ENCODE measurements at places on chromosomes 3 and 15.

DNA sequence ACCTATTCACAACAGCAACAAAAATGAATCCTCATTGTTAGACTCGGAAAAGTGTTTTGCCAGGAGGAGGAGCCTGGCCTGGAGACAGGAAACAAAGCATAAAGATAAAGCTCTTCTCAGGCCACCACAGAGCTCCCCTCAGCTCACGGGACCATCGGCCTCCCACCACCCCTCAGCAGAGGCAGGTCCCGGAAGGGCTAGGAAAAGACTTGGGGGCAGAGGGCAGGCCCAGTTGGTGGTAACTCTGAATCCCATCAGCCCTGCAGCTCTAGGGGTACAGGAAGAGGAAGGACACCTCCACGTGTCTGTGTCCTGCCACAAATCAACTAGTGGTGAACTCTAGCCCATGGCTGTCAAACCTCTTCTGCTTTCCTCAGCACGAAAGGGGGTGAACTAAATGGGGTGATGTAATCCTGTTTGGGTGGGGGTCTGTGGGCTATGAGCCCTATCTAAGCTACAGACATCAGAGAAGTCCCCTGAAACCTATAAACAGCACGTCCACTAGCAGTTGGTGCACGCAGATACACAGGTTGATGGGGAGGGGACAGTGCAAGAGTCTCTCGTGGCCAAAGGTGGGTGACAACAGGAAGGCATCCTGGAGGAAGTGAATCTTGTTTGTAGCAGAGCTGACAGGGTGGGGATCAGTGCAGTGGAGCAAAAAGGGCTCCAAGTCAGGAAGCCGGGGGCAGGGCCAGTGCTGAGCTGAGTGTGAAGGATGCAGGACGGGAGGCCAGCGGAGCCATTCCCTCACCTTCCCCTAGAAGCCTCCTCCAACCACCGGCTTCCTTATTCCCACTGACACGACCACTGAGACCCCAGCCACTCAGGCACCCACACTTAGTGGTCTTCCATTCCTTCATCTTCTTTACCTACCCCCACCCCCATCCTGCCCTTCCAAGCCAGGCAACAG is 111.1 kb upstream of the HACD2 start:
- DNase-seq: no peak

- DNase-seq: no peak
Observed at GRCh38 chr3:153319705-153320554, 157.9 kb downstream of the RAP2B start.

GRCh38 chr3:126472277-126473006 is 3.2 kb downstream of the ZXDC start:
- no peak for DNase-seq

GRCh38 chr3:187213616-187214015 is 16.3 kb downstream of the RTP1 start:
- no peak for DNase-seq

GRCh38 chr15:53297828-53298227 is 461.6 kb downstream of the WDR72 start:
- DNase-seq: no peak

DNA sequence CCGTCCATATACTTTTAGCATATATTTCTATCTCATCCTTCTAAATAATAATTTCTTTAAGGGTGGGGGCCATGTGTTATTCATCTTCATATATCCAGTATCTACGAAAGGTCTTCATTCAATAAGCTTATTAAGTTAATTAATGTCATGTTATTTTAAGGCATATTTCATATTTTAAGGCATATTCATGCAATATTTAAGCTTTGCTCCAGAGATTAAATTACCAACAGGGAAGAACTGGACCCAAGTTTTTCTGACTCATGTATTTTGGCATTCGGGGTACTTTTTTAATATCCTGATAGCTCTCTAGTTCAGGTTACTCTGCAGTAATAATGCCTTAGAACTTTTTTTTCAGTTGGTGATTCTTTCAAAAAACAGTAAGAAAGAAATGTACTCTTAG is 27.4 kb downstream of the PHC3 start:
- DNase-seq: no peak

GRCh38 chr3:71868876-71869275 is 83.9 kb upstream of the PROK2 start:
- DNase-seq: no peak

- DNase-seq: no peak
Observed at GRCh38 chr3:156465194-156465593, 89.7 kb downstream of the SSR3 start.

DNA sequence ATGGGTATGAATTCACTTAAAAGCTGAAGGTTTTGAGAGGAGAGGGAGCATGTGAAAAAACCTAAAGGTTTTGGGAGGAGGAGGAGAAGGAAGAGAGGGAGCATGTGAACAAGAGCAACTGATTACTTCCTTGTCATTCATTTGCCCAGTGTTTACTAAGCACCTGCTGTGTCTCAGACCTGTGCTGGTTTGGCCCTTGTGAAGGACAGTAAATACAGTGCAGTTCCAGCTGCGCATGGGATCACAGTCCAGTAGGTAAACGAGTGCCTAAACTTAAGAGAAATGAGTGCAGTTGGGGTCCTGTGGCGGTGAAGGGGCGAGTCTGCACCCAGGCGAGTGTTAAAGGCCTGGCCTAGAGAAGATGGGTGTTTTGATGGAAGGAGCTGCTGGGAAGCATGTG is 38.6 kb downstream of the IGF1R start:
- no peak for DNase-seq
